Stimulated activated CD4-positive, alpha-beta T cell treated with anti-CD3 and anti-CD28 coated beads, Interleukin-15, amount 100 ng/mL, for 48 hours (primary cell): ENCODE measurements at places on chromosomes 5 and 9.

- no peak for DNase-seq
Observed at GRCh38 chr5:52791366-52791765, 3.6 kb downstream of the ITGA1 start.

GRCh38 chr9:19231126-19231903 lies 822 bp downstream of the DENND4C start:
- peak; percentile 3 for DNase-seq

DNA sequence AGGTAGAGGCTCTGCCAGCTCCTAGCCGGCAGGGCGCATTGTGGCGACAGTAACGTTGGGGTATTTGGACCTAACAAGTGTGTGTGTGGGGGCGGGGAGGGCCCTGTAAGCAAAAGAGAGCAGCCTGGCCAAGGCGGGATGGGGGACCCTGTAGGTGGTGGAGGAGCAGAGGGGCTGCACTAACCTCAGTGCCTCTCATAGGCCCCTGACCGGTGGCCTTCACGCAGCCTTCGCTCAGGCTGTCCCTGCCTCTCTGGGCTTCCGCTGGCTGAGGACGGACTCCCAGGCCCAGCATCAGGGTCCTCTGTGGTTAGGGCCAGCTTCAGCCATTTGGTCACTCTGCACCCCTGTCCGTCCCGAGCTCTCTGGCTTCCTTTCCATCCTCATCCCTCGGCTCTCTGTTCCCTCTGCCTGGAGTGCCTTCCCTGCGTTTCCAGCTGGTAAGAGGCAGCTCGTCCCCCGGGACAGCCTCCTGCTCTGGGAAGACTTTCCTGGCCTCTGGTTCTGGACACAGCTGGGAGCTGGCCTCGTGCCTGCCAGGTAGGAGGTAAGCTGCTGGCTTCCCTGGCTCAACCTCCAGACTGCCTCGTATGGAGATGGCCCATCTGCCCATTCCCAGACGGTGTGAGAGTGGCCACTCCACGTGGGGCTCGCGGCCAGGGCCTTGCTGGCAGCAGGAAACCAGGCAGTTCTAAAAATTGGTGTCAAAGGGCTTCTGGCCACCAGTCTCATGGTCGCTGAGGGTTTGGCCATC lies 39.3 kb upstream of the PHYKPL start:
- DNase-seq = no peak

- DNase-seq = no peak
Observed at GRCh38 chr5:157487358-157487757, 27.3 kb downstream of the NIPAL4 start.

DNA sequence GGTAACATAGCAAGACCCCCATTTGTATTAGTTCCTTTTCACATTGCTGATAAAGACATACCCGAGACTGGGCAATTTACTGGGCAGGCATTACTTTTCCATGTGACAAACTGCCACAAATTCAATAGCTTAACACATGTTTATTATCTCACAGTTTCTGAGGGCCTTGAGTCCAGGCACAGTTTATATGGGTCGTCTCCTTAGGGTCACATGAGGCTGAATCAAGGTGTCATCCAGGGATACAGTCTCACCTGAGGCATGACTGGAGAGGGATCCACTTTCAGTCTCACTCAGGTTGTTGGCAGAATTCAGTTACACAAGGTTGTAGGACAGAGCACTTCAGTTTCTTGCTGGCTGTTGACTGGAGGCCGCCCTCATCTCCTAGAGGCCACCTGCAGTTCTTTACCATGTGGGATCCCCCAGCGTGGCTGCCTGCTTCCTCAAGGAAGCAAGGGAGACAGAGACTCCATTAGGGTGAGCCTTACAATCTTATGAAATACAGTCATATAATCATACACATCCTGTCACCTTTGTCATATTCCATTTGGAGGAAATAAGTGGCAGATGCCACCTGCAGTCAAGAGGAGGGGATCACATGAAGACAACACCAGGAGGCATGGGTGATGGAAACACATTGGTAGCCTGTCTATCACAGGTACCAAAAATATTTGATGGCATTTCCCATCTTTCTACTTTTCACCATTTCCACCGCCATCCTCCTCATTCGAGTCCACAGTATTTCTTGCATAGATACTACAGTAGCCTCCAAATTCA lies 15.1 kb upstream of the ERAP1 start:
- no peak for DNase-seq

DNA sequence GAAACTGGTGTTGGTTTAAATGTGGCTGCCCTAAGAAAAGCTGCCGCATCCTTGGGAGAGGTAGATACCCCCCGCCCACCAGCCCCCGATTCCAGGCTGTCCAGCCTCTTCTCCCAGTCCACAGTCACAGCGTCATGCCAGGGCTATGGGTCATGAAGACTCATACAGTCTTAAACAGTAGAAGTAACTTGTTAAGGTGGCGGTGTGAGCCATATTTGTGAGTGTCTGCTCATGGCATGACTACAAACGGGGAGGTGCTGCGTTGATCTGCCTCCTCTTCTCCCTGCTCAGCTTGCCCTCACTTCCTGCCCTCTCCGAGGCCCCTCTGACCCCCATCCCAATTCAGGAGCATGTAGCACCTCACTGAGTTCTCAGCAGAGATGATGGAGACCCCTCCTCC lies 20.8 kb downstream of the FGD3 start:
- DNase-seq = no peak

DNA sequence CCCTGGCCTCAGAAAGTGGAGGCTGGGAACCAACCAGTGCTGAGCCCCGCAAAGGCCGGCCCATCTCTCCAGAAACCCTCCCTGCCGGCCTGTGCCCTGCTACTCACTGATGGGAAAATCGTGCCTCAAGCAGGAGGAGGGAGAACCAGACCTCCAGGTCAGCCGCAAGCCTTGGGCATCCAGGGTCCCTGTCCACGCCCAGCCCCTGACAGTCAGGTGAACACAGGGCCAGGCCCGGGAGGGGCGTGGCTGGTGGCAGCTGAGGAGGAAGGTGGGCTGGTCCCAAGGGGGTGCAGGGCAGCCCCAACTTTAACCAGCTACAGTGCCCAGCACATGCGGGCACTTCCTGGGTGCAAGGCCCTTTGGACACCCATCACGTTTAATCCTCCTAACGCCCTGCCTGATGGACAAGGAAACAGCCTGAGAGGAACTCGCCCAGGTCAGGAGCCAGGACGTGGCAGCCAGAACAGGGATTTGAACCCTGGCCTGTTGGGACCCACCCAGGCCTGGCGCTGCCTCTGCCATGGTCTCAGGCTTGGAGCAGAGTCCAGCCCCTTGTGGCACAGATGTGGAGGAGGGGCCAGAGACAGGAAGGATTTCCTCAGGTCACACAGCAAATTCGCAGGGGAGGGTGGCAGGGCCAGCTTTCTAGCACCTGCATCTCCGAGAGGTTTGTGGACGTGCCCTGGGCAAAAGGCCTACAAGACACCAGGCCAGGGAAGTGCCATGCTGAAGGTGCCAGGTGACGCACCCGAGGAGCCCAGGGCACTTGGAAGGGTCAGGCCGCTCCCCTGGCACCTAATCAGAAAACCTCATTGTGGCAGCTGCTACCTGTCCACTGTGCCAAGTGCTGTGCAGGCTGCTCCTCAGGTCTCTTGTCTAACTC lies 4.5 kb downstream of the RALGDS start:
- DNase-seq = no peak

GRCh38 chr5:6766604-6767093 lies 53.4 kb downstream of the TENT4A start:
- DNase-seq = peak; percentile 33

- no peak for DNase-seq
Observed at GRCh38 chr9:96048956-96049831, 173.7 kb downstream of the ERCC6L2 start.

DNA sequence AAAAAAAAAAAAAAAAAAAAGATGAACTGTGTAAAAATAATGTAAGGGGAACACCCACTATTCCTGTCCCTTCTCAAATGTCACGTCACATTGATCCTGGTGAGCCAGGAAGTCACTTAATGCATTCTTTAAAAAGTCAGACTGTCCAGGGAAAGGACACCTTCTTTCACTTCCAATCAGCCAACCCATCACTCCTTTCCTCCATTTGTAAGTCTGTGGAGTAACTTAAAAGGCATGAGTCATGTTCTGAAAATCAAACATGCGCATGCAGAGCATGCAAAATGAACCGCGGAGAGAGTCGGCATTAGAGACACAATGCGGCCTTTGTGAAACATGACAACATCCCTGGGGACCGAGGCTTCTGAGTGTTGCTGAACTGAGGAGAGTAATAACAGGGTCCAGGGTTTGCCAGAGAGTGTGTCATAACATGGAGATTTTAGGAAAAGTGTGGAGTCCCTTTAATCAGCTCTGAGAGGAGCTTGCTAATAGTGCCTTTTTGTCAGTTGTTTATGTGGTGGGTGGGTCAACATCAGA lies 77.6 kb upstream of the SEMA6A start:
- DNase-seq = no peak

DNA sequence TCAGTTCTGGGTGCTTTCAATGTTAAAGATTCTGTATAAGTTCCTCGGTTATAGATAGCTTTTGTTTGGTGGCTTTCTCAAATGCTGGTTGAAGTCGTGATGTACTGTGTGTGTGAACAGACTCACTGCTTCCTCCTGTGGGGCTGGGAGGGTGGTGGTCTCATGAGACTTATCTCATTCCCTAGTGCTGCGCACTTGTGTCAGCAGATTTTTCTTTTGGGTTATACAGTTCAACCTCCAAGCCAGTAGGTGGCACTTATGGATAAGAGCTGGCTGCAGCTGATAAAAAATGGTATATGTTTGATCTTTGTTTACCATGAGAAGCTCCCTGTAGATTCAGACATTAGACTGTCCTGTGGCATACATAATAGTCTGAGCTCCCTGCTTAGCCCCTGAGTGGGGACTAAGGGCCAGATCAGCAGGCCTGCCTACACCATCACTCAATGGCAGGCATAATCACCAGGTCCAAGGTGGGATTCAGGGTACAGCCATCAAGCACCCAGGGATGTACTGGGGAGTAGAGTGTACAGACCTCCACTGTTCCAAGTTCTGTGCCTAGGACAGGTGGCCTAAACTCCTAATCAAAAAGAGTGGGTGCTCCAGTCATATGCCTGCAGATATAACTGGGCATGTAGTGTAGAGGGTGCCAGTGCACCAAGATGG lies 174.2 kb downstream of the OXCT1 start:
- DNase-seq = no peak
